Right ventricle myocardium inferior (tissue), 1 donor: ENCODE measurements at places on chromosomes 3 and 15. TPM values are rescaled to one million over a fixed set of nuclear protein-coding genes. Genes with fewer than 3 reads are reported as not detected.

ZMYND10 gene
- total RNA-seq: not detected

ISY1 gene
- 25.1 TPM for total RNA-seq

GRM7 gene
- not detected for total RNA-seq

BCHE gene
- total RNA-seq: 5.5 TPM

GOLGA8A gene
- total RNA-seq: 13.7 TPM

KNL1 gene
- 0.54 TPM for total RNA-seq
